Ascending aorta (tissue), 2 donors: ENCODE measurements at places on chromosomes 6 and 20.

DNA sequence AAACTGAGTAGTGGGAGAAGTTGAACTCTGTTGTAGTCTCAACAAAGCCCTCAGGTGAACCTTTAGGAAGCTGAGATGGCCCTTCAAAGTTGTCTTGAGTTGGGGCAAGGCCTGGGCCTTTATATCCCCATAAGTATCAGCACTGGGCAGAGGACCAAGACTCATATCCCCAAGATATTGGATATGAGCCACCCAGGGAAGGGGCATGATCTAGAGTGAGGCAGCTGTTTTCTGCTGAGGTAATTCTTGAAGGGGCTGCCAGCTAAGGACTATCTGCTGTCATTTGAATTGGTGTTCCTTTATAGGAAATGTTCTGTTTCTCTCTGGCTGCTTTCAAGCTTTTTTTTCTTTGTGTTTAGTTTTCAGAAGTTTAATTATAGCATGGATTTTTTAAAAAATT, 140.7 kb upstream of the FLRT3 start:
- DNase-seq = no peak

DNA sequence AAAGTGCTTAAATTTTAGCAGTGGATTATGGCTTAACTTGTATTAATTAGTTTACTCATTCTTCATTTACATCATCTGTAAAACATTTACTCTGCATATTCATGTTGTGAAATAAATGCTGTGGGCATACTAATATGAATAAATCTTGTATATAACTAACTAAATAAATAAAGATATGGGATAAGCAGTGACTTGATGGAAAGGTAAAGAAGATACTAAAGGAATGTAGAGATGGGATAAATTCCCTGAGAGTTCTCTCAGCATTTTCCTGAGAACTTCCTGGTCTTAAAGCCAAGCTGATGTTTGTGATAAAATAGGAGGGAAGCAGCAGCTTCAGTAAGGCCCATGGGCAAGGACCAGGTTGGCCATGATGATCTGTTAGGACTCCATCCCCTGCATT, 652.1 kb downstream of the RNF144B start:
- DNase-seq = no peak

DNA sequence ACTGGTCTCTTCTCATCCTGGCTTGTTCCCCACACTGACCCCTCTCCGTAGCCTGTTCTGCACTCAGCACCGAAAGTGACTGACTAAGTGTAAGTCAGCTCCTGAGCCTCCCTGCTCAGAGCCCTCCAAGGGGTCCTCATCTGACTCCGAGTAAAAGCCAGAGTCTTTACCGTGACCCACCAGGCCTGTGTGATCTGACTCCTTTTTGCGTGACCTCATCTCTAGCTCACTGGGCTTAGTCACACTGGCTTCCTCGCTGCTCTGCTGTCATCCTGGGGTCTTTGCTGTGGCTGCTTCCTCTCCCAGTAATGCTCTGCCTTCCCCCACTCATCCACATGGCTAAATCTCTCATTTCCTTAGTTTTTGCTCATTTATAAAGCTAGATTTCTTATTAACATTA, 116.6 kb downstream of the PLCB4 start:
- DNase-seq = no peak

DNA sequence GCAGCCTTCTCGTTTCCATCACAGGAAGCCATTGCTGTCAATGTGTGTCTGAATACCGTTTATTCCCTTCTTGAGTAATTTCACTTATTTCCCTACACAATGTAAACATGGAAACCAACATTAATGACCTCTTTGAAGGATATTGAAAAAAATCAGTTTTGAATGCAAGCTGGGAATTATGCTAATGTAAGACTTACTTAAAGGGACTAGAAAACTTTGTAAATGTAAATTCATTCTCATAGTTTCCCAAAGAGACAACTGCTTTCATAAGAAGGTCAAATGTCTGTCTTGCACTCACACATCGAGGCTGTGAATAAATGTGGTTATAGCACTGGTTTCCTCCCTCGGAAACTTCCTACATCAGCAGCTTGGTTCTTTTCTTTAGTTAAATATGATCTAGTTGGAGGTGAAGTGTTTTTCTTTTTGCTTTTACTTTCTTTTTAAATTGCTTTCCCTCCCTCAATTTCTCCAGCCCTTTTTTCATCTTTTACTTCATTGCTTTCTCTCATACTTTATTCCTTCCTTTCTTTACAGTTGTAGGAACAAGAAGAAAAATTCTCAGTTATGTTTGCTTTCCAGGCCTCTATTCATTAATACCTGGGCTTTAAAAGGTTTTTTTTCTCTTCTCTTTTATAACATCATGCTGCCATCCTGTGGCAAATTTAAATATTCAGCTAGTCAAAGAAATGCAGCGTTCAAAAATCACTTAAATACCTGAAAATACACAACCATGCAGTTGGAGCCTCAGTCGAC, 108.3 kb downstream of the TNFAIP3 start:
- DNase-seq = no peak

- peak; percentile 68 for DNase-seq
Measured at GRCh38 chr6:137415127-137415833, 78.9 kb downstream of the OLIG3 start.
